ENCODE measurements at places on chromosomes 1 and 21. TPM values are rescaled to one million over a fixed set of nuclear protein-coding genes. Genes with fewer than 3 reads are reported as not detected.

DNA sequence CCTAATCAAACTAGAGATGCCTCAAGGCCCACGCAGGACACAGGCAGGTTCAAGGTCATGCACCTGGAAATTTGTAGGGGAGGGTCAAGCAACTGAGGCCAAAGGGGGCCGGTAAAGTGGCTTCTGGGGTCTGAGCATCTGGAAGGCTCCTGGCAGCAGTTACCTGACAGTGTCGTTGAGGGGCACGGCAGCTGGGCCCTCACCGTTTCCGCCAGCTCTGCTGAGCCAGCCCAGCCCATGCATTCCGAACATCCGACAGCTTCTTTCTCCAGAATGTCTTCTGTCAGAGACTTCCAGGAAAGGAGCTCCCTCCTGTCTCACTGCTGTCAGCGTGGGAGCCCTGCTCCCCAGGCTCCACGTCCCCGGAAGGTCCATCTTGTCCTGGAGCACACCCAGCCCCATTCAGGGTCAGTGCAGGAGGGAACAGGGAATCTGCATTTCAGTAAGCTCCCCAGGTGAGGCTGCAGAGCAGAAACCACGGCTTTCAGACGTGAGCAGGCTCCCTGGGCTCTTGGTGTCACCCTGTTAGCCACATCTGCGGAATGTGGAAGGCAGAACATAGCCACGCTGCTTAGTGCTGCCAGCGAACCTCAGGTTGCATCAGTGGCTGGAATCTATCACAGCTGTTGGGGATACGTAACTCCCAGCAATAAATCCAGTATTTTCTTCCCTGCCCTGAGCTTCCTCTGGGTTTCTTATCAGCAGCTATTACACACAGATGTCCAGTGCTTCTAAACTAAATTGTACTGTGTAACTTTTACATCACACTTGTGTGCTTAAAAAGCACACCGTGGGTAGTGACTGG is 36.3 kb upstream of the FAM3B start:
- peaks cover 6% of the 10 kb centered on the region for H3K4me1 ChIP-seq
- H3K27me3 ChIP-seq: peaks cover 2% of the 10 kb centered on the region
- no peak overlapping the region for H3K27ac ChIP-seq

- no peak overlapping the region for H3K27ac ChIP-seq
- no peak overlapping the region for H3K4me3 ChIP-seq
- peaks cover 19% of the 10 kb centered on the region for H3K4me1 ChIP-seq
- no peaks in the 10 kb centered on the region for H3K27me3 ChIP-seq
- no peak for DNase-seq
- H3K36me3 ChIP-seq: no peaks in the 10 kb centered on the region
Measured at GRCh38 chr1:208409176-208409575, 165.0 kb upstream of the PLXNA2 start.

DNA sequence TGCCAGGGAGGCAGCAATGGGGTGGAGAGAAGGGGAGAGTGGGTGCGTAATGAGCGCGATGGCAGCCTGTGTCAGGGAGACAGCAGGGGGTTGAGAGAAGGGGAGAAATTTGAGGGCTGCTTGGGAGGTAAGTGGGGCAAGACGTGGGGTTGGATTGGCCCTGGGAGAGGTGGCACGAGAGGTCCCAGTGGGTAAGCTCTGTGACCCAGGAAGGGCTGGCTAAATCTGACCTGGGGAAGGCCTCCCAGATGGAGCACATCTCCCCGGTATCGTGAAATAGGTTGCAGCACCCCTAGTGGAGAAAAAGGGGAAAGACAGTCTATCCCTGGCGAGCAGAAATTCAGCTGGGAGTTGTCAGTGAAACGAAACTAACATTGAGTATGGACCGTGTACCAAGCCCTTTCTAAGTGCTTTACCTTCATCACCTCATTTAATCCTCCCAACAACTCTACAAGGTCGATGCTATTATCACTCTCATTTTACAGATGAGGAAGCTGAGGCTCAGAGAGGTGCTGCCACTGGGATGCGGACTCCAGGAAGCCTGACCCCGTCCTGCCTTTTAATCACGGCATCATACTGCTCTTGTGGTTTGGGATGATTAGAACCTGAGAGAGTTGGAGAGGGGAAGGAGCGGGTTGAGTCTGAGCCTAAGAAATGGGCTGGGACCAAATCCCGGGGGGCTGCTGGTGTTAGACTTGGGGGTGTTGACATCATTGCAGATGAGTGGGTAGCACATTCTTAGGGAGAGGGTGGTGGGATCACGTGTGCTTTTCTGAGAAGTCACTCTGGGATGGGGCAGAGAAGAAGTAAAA is 56.6 kb upstream of the RPL11 start:
- H3K4me3 ChIP-seq: no peak overlapping the region
- DNase-seq: peak; percentile 40
- H3K4me1 ChIP-seq: peaks cover 9% of the 10 kb centered on the region
- no peaks in the 10 kb centered on the region for H3K36me3 ChIP-seq
- peak overlapping the region; percentile 62 for H3K27ac ChIP-seq

- no peak overlapping the region for H3K27ac ChIP-seq
- DNase-seq: no peak
- peaks cover 13% of the 10 kb centered on the region for H3K4me1 ChIP-seq
- H3K27me3 ChIP-seq: peaks cover 2% of the 10 kb centered on the region
Measured at GRCh38 chr1:200153277-200154055, 126.0 kb downstream of the NR5A2 start.

PKN2 gene
- 39.1 TPM for total RNA-seq

DNA sequence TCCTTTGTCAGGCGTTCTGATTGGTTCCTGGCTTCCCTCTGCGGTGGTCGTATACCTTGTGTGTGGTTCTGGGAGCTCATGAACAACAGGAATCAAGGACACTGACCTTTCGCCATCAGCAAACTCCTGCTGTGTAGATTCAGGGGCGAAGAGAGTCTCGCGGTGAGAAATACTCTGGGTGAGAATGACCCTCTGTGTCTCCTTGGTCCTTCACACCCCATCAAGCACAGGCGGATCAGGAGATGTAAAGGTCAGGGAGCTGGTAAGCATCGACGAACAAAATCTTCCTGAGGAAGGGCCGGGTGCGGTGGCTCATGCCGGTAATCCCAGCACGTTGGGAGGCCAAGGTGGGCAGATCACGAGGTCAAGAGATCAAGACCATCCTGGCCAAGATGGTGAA is 207.2 kb downstream of the KIF26B start:
- no peak for DNase-seq
- peaks cover 2% of the 10 kb centered on the region for H3K27me3 ChIP-seq
- no peak overlapping the region for H3K4me3 ChIP-seq
- no peak overlapping the region for H3K27ac ChIP-seq
- H3K36me3 ChIP-seq: no peaks in the 10 kb centered on the region
- H3K4me1 ChIP-seq: peaks cover 2% of the 10 kb centered on the region

- no peaks in the 10 kb centered on the region for H3K36me3 ChIP-seq
- peaks cover 6% of the 10 kb centered on the region for H3K4me1 ChIP-seq
- DNase-seq: no peak
- H3K27me3 ChIP-seq: peaks cover 2% of the 10 kb centered on the region
- H3K4me3 ChIP-seq: no peak overlapping the region
- no peak overlapping the region for H3K27ac ChIP-seq
Measured at GRCh38 chr1:215115760-215116159, 33.2 kb downstream of the KCNK2 start.

- H3K4me3 ChIP-seq: peak overlapping the region; percentile 83
- H3K27ac ChIP-seq: no peak overlapping the region
- peaks cover 5% of the 10 kb centered on the region for H3K36me3 ChIP-seq
- H3K4me1 ChIP-seq: no peaks in the 10 kb centered on the region
Measured at GRCh38 chr1:47508702-47509431, 71.0 kb downstream of the FOXD2 start.

- no peak overlapping the region for H3K27ac ChIP-seq
- peaks cover 13% of the 10 kb centered on the region for H3K27me3 ChIP-seq
- no peak for DNase-seq
- no peak overlapping the region for H3K4me3 ChIP-seq
Measured at GRCh38 chr1:19661721-19662228, 2.9 kb upstream of the HTR6 start.

KAZN gene
- total RNA-seq: 7.9 TPM

- no peak for DNase-seq
- no peak overlapping the region for H3K27ac ChIP-seq
- peaks cover 10% of the 10 kb centered on the region for H3K36me3 ChIP-seq
- peaks cover 8% of the 10 kb centered on the region for H3K27me3 ChIP-seq
- H3K4me1 ChIP-seq: peaks cover 33% of the 10 kb centered on the region
Measured at GRCh38 chr21:26958788-26959187, 8.1 kb downstream of the ADAMTS5 start.

NCF2 gene
- not detected for total RNA-seq
